ENCODE measurements at places on chromosomes 6 and 20. TPM values are rescaled to one million over a fixed set of nuclear protein-coding genes. Genes with fewer than 3 reads are reported as not detected.

Gene FAM83C
- not detected for polyA plus RNA-seq

Gene SERPINB1
- polyA plus RNA-seq, result 17.7 TPM

Gene C20orf204
- polyA plus RNA-seq, result 0.01 TPM

Gene SLC16A10
- not detected for polyA plus RNA-seq

Gene RALGAPB
- polyA plus RNA-seq, result 30.1 TPM
